NB4 (cell line): ENCODE measurements at places on chromosomes 6 and 20.

GRCh38 chr20:50272030-50272723 lies 81.5 kb downstream of the CEBPB start:
- DNase-seq: peak; percentile 63

GRCh38 chr20:8389381-8390036 lies 257.4 kb downstream of the PLCB1 start:
- peak; percentile 63 for DNase-seq

- DNase-seq: no peak
Measured at GRCh38 chr6:129661536-129662405, 48.2 kb downstream of the ARHGAP18 start.

- no peak for DNase-seq
Measured at GRCh38 chr20:33290852-33291251, 7.8 kb downstream of the BPIFB1 start.

DNA sequence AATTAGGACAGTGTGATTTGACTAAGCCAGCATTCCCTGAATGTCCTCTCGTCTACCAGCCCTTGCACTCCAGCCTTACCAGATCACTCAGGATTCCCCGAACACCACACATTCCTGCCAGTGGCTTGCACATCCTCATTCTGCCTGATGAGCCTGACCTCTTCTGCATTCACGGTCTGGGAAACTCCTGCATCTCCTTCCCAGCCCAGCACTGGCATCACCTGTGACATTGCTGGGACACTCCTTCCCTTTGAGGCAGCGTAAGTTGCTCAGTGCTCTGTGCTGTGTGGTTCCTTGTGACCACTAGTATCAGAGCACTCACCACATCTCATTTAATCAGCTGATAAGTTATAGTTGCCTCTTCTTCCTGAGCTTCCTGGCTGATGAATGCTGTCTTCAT lies 17.3 kb downstream of the NCOA7 start:
- no peak for DNase-seq

- no peak for DNase-seq
Measured at GRCh38 chr6:117847912-117848311, 59.2 kb upstream of the SLC35F1 start.

DNA sequence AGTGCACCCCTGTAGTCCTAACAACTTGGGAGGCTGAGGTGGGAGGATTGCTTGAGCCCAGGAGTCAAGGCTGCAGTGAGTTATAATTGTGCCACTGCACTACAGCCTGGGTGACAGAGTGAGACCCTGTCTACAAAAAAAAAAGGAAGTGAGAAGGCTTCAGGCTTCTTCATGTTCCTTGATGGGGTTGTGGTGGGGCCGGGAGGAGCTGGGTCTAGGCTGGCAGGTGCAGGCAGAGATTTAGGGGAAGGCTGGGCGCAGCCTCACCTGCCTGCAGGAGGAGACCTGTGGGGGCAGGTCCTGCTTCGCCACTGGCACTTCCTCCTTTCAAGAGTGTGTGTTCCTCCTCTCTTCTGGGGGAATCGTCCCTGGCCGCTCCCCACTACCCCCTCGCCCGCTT lies 63.9 kb downstream of the CHMP4B start:
- DNase-seq: peak; percentile 24

- DNase-seq: no peak
Measured at GRCh38 chr20:58094698-58095097, 133.8 kb downstream of the ANKRD60 start.

- DNase-seq: no peak
Measured at GRCh38 chr6:3382326-3383279, 74.2 kb downstream of the SLC22A23 start.

DNA sequence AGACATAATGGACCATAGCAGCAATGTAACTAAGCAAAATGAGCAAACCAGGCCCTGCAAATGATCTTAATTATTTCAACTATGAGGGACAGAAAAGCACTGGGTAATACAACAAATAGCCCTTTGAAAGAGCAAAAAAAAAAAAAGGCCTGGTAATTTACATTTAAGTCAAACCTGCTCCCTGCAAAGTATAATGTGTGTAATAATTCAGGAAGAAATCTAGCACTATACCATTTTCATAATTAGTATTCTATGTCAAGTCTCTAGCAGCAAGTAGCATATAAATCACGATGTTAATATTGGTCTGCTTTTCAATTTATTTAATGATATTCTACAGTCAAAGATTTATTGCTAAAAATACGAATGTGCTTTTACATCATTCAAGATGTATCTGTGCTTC lies 489.6 kb downstream of the BMP2 start:
- DNase-seq: no peak

- no peak for DNase-seq
Measured at GRCh38 chr6:5499644-5500306, 238.5 kb downstream of the FARS2 start.

GRCh38 chr6:159031846-159032245 lies 12.9 kb downstream of the TAGAP start:
- peak; percentile 24 for DNase-seq

- peak; percentile 60 for DNase-seq
Measured at GRCh38 chr6:155313602-155314091, 637 bp downstream of the TFB1M start.

- DNase-seq: no peak
Measured at GRCh38 chr6:158564243-158565121, 4.6 kb downstream of the TMEM181 start.

DNA sequence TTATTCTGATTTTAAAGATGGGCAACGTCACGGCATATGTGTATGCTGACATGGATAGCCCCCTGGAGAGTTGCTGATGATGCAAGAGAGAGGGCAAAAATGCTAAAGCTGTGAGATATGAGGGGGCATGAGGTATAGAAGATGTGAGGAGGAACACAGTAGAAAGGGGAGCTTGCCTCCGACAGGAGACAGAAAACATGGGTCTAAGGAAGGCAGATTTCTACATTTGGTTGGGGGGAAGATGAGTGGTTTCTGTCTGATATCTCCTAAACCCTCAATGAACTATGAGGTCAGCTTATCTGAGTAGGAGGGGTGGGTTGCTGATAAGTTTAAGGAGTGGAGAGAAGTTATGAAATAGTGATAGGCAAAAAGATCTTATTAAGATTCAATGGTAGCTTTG lies 6.0 kb downstream of the RNF24 start:
- peak; percentile 51 for DNase-seq
